Fibroblast of skin of back (primary cell): ENCODE measurements at places on chromosomes 2 and 18.

- no peak for DNase-seq
Measured at GRCh38 chr18:76374330-76375281, 120.4 kb downstream of the ZNF516 start.

- no peak for DNase-seq
Measured at GRCh38 chr2:215293879-215294278, 18.0 kb upstream of the ATIC start.

GRCh38 chr2:207974216-207974605 is 51.1 kb downstream of the PLEKHM3 start:
- no peak for DNase-seq

- DNase-seq: no peak
Measured at GRCh38 chr2:46798041-46798440, 117.6 kb downstream of the MCFD2 start.

GRCh38 chr2:104768694-104769093 is 85.2 kb upstream of the POU3F3 start:
- peak; percentile 90 for DNase-seq

DNA sequence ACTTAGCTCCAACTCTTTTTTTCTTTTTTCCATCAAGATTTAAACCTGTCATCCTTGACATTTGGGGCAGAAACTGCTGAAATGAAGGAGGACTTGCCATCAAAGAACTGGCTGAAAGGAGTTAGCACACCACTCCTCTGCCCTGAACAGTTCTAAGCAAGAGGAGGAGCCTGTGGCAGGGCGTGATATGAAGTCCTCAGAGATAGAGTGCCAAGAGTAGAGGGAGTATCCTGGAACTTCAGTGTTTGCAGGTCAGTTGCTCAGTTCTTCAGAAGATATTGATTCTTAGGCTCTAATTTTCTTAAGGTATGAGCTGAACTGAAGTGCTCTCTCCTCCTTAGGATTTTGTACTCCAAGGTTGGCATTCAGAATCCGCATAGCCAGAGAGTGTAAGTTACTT is 15.2 kb downstream of the NABP1 start:
- no peak for DNase-seq

- no peak for DNase-seq
Measured at GRCh38 chr2:60498816-60499429, 54.5 kb downstream of the BCL11A start.

GRCh38 chr2:12702168-12703121 is 14.3 kb upstream of the TRIB2 start:
- peak; percentile 94 for DNase-seq

- DNase-seq: no peak
Measured at GRCh38 chr2:106563195-106563594, 76.0 kb downstream of the CD8B2 start.

DNA sequence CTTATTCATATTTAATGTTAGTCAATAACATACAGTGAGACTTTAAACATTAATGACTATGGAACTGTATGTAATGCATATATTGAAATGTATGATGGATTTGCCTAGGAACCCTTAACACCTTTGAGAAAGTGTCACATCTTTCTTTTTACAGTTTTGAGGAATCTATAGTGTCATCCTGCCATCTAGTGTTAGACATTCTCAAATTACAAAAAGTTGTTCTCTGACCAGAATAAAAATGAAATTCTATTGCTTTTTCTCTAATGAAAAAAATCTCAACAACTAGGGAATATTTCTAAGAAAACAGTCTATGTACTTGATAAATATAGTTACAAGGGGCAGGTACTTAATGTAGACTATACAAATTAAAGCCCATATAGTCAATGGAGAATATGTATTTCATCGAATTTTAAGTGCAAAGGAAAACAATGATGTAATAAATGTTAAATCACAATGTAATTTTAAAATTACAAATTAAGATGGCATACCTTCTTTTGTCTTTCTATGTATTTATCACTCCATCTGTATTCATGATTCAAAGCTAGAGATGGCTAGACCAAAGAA is 5.1 kb upstream of the CALCRL start:
- DNase-seq: peak; percentile 40

DNA sequence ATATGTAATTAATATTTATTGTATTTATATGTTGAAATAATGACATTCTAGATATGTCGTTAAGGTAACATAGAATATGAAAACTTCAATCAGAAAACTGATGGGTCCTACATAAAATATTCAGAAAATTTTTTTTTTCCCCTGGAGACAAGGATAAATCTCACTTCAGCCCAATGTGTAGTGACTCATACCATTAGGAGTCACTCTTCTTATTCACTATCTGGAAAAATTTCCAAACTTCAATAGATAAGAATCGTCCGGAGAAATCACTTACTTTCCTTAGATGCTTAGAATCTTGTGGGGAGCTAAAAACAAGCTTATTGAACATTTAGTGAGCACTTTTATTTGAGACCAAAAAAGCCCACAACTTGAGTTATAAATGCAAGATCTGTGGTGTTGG is 4.6 kb downstream of the SERPINB13 start:
- peak; percentile 4 for DNase-seq

DNA sequence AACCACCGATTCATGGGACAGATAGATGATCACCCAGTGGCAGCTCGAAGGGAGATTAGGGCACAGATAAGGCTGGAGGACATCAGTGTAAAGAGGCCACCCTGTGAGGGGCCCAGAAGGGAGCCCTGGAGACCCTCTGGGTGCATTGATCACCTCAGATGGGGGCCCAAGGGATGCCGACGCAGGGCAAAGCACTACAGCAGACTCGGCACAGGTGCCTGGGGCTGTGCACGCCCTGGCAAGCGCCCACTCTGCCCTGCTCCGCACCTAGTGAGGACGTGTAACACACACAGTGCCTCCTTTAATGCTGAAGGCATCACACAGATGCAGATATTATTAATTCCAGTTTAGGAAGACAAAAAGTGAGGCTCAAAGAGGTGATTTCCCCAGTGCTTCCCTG is 9.5 kb downstream of the GYPC start:
- DNase-seq: no peak

DNA sequence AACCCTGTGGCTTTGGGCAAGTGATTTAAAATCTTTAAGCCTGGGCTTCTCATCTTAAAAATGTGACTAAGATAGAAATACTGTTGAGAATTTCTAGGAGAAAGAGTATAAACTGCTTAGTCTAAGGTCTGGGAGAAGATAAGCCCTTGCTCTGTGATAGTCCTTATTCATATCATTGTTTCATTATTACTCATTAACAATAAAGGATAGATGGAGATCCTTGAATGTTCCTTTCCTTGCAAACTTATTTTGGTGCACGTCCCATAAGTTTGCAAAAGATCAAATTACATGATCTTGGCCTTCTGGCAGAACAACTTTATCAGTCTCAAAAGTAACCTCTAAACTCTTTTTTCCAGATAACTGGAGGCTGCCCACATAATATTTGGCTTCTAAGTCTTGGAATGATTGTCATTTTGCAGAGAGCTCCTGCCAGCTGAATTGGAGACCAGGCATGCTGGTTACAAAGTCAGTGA is 138.3 kb downstream of the FAM124B start:
- DNase-seq: peak; percentile 67

DNA sequence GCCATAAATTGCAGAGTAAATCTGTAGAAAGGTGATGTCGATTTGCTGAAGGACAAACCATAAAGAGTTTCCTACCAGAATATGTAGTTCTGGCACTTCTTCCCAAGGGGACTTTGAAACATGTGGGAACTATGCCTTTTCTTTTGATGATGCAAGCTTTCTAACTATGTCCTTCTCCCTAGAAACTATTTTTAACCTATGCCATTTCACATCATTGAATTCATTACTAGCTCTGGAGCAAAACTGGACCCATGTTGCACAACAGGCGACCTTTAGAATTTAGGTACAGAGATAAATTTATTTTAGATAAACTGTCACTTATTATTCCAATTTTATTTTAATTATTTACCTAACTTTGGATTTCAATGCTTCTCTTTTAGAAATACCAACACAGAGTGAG is 186.5 kb downstream of the CCDC102B start:
- peak; percentile 43 for DNase-seq

GRCh38 chr2:50650403-50650810 is 381.5 kb downstream of the NRXN1 start:
- no peak for DNase-seq

GRCh38 chr2:120236316-120236715 is 13.1 kb upstream of the TMEM185B start:
- no peak for DNase-seq

GRCh38 chr2:195003881-195004471 is 653.0 kb upstream of the SLC39A10 start:
- DNase-seq: peak; percentile 14

DNA sequence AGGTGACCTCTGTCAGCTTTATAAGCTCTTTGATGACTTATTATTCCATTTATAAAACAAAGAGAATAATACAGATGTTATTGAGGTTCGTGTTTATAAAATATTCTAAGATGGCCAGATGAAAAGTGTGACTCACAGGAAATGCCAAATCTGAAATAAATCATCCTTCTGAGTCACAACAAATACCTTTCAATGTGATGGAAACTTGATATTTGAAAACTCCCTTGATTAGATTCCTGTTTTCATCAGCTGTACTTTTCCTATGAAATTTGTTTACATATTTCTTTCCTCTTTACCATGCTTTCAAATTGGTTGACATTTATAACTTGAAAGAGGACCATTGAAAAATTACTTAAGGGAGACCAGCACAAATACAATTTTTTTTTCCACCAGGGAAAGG is 30.6 kb upstream of the PPP1R1C start:
- peak; percentile 75 for DNase-seq

DNA sequence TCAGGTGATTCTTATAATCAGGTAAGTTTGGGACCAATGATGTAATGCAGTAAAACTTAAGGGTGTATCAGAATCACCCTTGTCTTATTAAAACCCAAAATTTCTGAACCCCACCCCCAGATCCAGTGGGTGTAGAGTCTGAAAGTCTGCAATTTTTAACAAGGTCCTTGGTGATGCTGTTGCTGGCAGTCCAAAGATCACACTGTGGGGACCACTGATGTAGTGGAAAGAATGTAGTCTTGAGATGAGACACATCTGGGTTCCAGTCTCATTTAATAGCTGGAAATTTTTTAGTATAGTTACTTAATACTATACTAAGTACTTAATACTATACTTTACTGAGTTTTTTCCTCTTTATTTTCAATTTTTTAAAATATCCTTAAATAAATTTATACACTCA is 258.4 kb downstream of the PLCL1 start:
- DNase-seq: no peak

GRCh38 chr18:55038162-55038561 is 78.9 kb upstream of the CCDC68 start:
- DNase-seq: peak; percentile 37
